NCI-H748 treated with DMSO at 0.1 percent for 48 hours (cell line): ENCODE measurements at places on chromosomes 3 and 15.

GRCh38 chr3:126850370-126851085, 132.4 kb upstream of the PLXNA1 start:
- no peak for DNase-seq

DNA sequence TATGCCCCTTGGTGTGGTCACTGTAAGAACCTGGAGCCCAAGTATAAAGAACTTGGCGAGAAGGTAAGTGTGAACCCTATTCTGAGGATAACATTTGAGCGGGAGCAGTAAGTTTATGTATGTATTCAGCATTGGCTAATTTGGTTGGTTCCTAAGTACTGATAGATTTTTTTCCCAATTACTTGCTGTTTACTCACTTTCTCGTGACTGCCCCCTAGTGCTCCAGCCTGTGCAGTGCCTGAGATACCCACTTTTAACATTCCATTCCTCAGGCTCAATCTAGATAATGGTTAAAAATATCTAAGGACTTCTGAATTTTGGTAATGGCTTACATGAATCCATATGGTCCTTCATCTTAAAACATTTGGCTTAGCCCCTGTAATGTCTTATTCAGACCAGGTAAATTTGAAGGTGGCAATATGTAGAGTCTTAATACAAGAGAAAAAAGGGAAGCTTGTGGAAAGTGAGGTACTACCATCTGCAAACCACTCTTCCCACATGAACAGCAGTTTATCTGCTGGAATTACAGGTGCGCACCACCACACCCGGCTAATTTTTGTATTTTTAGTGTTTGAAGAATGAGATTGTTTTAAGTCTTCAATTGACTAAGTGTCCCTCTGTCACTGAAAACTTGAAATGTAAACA, 7.1 kb downstream of the ELL3 start:
- DNase-seq: peak; percentile 5

GRCh38 chr3:8206971-8207617, 294.5 kb upstream of the LMCD1 start:
- DNase-seq: no peak

GRCh38 chr15:74809242-74809641, 3.4 kb upstream of the LMAN1L start:
- no peak for DNase-seq

GRCh38 chr3:156142702-156143101, 22.3 kb downstream of the KCNAB1 start:
- DNase-seq: no peak

GRCh38 chr3:12098400-12098799, 60.3 kb downstream of the TIMP4 start:
- no peak for DNase-seq

DNA sequence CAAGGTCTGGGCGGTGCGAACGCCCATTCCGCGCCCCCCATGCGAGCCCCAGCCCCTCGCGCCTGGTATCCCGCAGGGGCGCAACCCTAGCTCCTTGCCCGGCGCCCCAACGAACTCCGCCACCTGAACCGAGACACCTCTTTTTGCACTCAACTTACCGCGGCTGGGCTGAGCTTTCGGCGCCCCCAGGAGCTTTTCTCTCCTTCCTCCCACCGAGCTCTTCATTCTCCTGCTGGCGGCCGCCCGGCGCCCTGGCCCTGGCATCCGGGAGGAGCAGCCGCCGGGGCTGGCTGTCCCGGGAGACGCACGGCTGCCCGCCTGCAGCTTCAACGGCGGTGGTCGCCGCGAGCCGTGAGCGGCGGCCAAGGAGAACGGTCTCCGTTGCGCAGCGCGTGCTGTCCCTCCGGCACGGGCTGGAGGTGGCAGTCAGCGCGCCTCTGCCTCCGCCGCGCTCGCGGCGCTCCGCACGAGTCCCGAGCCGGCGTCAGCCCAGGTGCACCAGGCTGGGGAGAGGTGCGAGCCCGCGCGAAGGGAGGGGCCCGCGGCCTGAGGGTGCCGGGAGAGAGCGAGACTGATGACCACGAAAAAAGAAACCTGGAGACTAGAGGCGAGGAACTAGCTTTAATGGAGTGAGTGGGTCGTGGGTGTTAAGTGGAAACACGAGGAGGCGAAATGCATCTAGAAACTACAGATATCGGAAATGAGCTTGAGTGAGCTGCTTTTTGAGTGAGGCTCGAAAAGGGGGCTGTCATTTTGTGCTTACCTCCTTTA, 621.5 kb upstream of the ZNF385D start:
- no peak for DNase-seq

GRCh38 chr3:17686613-17687012, 55.8 kb downstream of the TBC1D5 start:
- no peak for DNase-seq

GRCh38 chr3:128577711-128578110, 72.9 kb downstream of the RPN1 start:
- DNase-seq: no peak

DNA sequence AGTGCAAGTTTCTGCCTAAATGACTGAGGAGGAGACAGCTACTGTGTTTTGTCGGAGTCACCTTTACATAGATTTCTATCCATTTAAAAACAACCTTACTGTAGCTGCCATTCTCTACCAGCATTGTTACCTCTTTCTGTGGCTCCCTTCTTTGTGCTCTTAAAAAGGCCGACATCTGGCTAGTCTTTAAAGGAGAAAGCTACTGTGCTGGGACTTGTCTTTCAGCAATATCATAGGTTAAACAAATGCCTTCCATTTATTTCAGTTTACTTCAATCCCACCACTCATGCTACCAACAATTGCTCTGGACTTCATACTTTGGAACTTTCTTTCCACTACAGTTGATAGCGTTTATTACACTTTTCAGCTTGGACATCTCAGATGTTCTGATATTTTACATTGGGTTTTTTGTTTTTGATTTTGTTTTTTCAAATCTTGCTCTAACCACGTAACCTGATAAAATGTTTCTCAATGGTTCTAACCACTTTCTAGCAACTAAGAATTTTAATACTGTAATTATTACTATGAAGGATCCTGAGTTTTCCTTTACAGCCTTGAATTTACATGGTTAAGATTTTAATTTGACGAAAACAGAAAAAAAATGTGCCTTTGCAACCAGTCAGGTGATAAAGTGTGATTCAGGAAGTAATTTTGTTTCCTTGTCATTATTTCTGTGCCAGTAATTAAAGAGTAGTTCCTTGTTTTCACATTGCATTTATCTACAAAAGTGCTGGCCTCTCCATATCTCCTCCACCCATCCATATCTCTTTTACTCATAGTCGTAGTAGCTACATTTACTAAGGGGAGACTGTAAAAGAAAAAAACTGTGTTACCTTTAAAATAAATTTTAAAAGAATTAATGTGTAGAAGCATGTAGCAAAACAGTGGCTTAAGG, 1.3 kb upstream of the CBLB start:
- no peak for DNase-seq

DNA sequence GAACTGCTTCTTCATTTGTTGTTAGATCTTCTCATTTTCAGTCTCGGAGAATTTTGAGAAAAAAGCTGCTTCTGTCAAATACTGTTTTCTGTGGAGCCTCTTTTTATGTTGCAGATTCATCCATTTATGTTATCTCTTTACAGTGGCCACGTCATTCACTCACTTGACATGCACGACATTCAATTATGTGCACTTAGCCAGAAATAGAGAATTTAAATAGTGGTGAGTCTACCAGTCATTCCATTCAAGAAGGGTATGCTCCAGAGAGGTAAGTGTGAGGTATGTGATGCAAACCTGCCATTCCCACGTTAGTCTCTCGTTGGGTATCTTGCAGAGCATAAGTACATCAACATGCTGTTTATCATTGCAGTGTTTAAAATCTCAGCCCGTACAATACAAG, 9.8 kb downstream of the ARPP19 start:
- DNase-seq: no peak

DNA sequence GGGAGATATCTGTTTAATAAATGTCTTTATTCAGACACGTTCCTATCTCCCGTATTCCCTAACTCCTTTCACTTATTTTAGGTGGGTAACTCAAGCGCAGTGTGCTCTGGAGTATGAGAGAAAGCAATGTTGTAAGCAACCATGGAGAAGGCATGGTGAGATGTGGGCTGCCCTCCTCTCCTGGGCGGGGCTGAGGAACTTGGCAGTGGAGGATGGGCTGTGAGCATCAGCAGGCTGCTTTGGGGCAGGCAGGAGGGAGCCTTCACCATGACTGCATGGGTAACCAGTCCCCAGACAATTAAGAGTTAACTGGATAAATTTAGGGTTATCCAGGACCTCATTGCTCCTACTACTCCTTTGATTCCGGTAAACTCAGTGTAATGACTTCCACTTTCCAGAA, 126.1 kb downstream of the RORA start:
- DNase-seq: no peak

- DNase-seq: no peak
These were observed 1.3 kb downstream of the DENND6A start for GRCh38 chr3:57691411-57692132.

DNA sequence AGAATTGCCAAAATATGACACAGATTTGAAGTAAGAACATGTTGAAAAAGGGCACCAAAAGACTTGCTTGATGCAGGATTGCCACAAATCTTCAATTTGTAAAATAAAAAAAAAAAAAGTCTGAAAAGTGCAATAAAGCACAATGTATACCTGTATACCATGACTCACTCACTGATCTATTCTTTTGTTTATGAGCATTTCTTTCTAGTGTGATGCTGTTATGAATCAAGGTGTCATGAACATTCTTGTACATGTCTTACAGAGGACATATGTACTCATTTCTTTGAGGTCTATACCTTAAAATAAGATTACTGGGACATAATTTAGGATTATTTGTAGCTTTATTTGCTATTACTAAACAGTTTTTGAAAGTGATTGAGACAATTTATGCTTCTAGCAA, 464.9 kb upstream of the RBMS3 start:
- no peak for DNase-seq

GRCh38 chr15:92803852-92804609, 96.1 kb upstream of the CHD2 start:
- no peak for DNase-seq

DNA sequence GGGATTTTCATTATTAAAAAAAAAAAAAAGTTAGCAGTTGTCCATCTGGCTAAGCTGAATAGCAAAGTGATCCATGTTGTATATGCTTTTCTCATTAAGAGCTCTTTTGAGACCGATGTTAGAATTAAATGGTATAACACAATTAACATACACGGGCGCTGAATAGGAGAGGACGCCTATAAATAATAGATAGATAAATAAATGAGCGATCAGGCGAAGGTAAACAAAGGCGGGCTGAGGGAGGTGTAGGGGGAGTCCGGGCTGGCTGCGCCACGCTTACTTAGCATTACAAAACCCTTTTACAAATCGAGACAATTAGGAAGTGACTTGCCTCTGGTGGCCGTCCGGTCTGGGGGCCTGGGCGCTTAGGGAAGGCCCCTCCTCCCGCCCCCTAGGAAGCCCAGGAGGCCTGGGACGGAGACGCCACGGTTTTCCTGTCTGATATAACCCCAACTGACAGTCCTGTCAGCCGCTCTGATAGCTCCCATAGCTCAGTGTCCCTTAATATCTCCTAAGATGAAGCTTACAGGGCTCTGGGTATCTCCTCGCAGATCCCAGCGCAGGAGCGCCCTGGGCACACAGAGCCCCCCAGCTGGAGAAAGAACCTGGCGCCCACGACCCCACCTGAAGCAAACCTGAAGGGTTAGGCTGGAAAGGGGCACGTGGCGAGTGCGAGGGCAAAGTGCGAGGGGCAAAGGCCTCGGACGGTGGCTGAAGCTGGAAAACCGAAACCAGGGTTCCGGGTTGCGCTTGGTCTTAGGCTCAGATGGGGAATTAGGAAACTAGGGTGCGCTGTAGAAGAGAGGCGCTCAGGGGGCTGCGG, 3.6 kb downstream of the SOX14 start:
- DNase-seq: peak; percentile 21

- DNase-seq: no peak
These were observed 115.0 kb upstream of the LRIG1 start for GRCh38 chr3:66615643-66616301.

DNA sequence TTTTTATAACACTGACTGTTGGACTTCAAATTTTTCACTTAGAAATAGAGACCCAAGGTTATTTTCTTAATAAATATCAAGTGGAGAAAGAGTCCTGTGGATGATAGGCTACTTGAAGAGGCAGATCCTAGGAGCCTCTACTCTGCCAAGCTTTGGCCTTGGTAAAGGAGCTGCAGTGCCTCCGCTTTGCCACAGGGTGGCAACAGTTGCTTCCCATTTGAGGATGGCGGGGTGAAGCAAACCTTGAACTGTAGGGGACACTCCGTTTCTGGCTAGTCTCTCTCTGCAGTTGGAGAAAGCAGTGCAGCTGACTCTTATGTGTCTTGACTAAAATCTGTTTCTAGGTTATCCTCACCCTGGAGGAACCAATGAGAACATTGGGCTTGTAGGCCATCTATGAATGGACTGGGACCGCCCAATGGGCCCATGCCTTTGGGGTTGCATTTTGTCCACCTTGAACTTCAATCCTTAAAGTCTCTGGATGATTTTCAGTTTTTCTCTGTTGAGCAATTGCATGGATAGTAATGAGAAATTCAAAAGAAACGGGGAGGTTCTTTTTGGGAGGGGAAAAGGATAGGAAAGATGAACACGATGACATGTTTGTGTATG, 9.8 kb downstream of the SCG5 start:
- no peak for DNase-seq

GRCh38 chr3:13544293-13544831, 4.6 kb upstream of the FBLN2 start:
- DNase-seq: no peak

DNA sequence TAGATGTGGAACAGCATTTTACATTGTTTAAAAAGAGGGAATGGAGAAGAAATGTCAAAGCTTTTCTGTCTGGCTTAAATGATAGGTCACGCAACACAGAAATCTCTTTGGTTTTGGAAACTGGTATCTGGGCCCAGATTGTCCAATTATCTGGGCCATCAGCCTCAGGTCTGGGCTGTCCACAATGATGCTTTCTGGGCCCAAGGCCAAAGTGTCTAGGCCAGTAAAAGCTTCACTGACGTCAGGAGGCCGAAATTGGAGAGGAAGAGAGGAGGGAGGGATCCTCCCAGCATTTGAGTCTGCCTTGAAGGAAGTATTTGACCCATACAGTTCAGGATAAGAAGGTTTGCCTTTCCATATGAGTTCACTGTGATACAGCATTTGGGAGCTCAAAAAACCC, 60.7 kb upstream of the ALDH1A3 start:
- DNase-seq: no peak

GRCh38 chr3:138078901-138079344, 36.5 kb downstream of the DZIP1L start:
- DNase-seq: no peak

GRCh38 chr3:153897842-153898241, 223.3 kb upstream of the ARHGEF26 start:
- no peak for DNase-seq

GRCh38 chr15:71359246-71359645, 244.0 kb downstream of the THSD4 start:
- DNase-seq: no peak
